ENCODE measurements at places on chromosomes 5 and 9. TPM values are rescaled to one million over a fixed set of nuclear protein-coding genes. Genes with fewer than 3 reads are reported as not detected.

Gene GALNT12
- 1.2 TPM for total RNA-seq

Gene ACSL6
- total RNA-seq, result 4.3 TPM

Gene GKAP1
- total RNA-seq, result 8.8 TPM

DNA sequence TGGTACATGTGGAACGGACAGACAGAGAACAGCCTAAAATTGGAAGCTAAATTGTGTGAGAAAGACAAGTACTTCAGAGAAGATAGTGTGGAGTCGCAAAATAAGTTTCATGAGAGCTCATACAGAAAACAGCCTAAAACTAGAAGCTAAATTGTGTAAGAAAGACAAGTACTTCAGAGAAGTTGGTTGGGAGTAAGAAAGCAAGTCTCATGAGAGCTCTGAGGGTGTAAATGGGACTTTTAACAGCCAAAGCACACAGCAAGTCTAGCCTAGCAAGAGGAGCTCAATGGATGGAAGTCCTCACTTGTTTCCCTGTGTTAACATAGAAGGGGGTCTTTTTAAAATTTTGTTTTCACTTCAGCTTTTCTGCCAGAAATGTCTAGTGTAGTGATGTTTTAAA is 93.1 kb downstream of the STK32A start:
- DNase-seq, result no peak

- DNase-seq, result no peak
Measured at GRCh38 chr9:77018058-77018968, 1.1 kb upstream of the FOXB2 start.

DNA sequence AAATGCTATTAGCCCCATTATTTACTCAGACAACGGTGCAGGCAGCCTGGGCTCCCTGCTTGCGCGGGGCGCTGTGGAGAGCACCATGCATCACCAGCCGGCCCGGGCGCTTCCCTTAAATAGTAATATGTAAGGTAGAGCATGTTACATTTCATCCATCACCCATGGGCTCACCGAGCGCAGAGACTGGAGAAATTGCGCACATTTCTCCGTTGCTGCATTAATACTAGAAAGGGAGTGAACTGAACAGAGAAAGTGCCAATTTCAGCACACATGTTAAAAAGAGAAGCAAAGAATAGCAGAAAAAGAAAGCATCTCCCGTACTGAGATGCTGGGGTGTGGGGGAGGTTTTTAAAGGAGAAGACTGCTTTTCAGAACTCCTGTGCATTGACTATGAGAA is 400.3 kb downstream of the ZSWIM6 start:
- no peak for DNase-seq

GRCh38 chr5:149060325-149060724 is 2.5 kb downstream of the SH3TC2 start:
- DNase-seq, result no peak

GRCh38 chr9:92942688-92943616 is 4.4 kb upstream of the FGD3 start:
- no peak for DNase-seq

- peak; percentile 92 for DNase-seq
Measured at GRCh38 chr9:125747053-125747764, at the start of gene PBX3. Gene PBX3 (plus strand): TSS chr9:125747373.

GRCh38 chr9:98615633-98616032 is 93.1 kb downstream of the GABBR2 start:
- no peak for DNase-seq

DNA sequence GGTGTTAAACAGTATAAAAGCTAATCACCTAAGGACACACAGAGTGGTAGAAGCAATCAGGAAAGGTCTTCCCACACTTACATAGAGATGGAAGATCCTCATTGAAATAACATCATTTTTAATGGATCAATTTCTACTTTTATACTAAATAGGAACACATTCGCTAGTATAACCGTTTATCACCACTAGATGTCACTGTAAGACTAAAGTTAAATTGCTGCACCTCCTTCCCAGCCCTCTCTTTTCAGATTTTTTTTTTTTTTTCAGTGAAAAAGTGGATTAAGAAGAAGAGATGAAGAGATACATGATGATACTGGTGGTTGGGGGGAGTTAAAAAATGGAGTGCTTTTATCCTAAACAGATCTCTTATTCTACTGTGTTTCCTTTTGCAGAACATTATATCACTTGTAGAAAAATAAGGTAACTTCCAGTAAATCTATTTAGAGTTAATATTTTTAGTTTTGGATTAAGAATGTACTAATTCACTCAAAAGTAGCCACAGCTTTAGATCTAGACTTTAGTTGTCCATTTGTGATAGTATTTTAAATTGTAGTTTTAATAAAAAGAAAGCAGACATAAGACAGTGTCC is 116.9 kb upstream of the ARRDC3 start:
- no peak for DNase-seq

- peak; percentile 63 for DNase-seq
Measured at GRCh38 chr5:139849501-139849900, 53.9 kb downstream of the PSD2 start.

GRCh38 chr5:179623906-179624741 is 653 bp upstream of the HNRNPH1 start:
- DNase-seq, result peak; percentile 92

- DNase-seq, result no peak
Measured at GRCh38 chr5:99331061-99331460, 402.3 kb upstream of the CHD1 start.

DNA sequence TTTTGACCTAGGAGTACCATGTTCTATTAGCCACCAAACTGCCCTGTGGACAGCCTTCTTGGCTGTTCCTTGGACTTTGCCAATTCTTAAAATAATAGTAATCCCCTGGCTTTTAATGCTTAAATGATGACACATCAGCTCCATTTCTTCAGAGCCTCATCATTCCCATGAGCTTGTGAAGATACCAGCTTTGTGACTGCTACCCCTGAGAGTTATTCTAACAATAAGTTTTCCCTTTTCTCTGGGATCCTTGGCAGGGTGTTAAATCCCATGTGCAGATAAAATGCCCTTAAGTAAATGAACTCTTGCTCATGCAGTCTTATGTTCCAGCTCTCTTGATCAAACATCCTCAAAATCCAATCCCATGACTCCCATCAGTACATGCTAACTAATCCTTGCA is 415.3 kb downstream of the CETN3 start:
- no peak for DNase-seq

DNA sequence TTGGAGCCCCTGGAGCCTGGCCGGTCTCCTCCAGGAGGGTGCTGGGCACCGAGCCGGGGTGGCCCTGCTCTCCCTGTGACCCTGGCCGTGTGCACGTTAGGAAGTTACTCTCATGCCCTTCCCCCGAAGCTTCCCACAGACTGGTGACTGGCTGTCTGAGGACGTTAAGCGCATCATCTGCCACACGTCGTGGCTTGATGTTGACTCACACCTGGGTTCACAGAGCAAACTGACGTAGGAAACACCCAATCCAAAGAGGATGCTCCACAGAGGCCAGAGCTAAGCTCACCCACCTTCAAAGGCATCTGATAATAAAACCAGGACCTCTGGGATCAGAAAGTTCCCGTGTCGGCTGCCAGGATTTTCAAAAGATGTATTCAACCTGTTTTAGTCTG is 152.9 kb upstream of the PHYKPL start:
- peak; percentile 47 for DNase-seq

DNA sequence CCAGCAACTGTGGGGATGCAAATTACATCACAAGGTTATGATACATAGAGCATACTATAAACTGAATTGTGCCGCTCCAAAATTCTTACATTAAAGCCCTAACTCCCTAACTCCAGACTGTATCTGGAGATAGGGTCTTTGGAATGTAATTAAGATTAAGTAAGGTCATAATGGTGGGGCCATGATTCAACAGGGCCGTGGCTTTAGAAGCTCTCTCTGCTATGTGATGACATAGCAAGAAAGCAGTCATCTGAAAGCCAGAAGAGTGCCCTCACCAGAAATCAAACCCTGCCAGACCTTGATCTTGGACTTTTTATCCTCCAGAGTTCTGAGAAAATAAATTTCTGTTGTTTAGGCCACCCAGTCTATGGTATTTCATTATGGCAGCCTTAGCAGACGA is 123.9 kb downstream of the FBXL17 start:
- no peak for DNase-seq

- no peak for DNase-seq
Measured at GRCh38 chr9:22374051-22374450, 72.6 kb upstream of the DMRTA1 start.

GRCh38 chr5:129362456-129362855 is 97.6 kb upstream of the ADAMTS19 start:
- no peak for DNase-seq

- DNase-seq, result peak; percentile 23
Measured at GRCh38 chr5:179311581-179311980, 33.7 kb downstream of the ADAMTS2 start.

DNA sequence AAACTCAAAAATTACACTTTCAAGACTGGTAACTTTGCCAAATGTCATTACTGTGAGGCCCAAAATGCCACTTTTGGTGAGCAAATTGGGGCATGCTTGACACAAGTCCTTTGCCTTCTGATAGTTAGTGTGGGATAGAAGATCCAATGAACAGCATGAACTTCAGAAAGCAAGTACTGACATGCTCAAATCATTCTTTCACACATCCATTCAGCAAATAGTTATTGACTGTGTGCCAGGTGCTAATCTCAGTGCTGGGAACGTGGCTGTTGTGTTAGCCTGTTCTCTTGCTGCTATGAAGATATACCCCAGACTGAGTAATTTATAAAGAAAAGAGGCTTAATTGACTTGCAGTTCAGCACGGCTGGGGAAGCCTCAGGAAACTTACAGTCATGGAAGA is 247.0 kb downstream of the CHSY3 start:
- no peak for DNase-seq
